ENCODE measurements at places on chromosomes 3 and 15.

DNA sequence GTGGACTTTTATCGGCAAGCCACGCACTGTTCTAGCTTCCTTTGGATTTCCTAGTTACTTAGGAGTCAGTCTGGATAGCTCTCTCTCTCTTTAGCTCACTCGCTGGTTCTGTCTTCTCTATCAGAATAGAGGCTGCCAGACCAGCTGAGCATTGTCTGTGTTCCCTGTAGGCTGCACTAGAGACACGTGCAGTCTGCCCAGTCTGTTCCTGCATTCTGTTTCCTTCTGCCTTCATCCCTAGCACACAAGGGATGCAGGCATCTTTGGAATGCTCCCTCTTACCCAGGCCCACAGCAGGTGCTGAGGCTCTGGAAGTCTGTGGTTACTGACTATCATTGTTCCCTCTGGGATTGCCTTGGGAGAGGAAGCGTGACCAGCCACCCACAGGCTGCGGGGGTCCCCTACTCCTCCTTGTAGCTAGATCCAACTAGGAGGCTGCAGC is 322.8 kb downstream of the ZNF621 start:
- H3K27ac ChIP-seq, result no peak overlapping the region
- no peaks in the 10 kb centered on the region for H3K36me3 ChIP-seq
- DNase-seq, result no peak
- no peaks in the 10 kb centered on the region for H3K4me1 ChIP-seq

DNA sequence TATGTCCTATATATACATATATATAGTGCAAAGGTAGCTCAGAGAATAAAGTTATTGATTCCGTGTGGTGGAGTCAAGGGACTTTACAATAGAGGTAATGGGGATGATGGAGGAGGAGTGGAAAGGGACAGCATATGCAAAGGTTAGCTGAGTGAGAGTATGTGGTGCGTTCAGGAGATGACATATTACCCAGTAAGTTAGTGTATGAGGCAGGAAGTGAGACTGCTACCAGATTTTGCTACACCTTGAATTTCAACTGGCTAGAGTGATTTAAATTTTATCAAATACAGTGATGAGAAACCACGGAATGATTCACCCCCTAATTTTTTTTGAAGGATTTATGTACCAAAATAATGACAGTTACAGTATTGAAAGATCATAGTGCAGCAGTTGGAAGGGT is 2.8 kb downstream of the ACTL6A start:
- no peak for DNase-seq
- H3K4me1 ChIP-seq, result peaks cover 24% of the 10 kb centered on the region
- H3K36me3 ChIP-seq, result peaks cover 8% of the 10 kb centered on the region

GRCh38 chr15:101650145-101650544 is 2.0 kb downstream of the TM2D3 start:
- H3K27me3 ChIP-seq, result no peaks in the 10 kb centered on the region
- peaks cover 30% of the 10 kb centered on the region for H3K4me1 ChIP-seq
- peaks cover 45% of the 10 kb centered on the region for H3K36me3 ChIP-seq
- no peak overlapping the region for H3K4me3 ChIP-seq
- no peak for DNase-seq

DNA sequence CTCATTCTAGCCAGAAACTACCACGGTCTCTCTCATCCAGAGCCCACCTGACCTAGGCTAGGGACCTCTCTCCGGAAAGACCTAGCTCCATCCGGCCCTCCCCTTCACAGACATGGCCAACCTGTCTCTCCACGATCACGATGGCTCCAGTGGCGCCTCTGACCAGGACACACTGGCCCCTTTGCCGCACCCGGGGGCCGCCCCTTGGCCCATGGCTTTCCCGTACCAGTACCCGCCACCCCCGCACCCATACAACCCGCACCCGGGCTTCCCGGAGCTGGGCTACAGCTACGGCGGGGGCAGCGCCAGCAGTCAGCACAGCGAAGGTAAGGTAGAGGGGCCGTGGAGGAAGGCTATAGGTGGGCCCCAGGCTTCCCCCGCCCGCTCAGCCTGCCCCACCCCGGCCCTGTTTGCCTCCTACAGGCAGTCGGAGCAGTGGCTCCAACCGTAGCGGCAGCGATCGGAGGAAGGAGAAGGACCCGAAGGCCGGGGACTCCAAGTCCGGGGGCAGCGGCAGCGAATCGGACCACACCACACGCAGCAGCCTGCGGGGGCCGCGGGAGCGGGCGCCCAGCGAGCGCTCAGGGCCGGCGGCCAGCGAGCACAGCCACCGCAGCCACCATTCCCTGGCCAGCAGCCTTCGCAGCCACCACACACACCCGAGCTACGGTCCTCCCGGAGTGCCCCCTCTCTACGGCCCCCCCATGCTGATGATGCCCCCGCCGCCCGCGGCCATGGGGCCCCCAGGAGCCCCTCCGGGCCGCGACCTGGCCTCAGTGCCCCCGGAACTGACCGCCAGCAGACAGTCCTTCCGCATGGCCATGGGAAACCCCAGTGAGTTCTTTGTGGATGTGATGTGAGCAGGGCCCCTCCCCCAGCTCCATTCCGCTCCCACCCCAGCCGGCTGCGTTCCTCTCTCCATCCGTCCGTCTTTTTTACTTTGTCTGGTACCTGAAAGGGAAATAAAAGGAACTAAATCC is 4.5 kb upstream of the AP2M1 start:
- no peaks in the 10 kb centered on the region for H3K27me3 ChIP-seq
- peaks cover 5% of the 10 kb centered on the region for H3K4me1 ChIP-seq
- peaks cover 72% of the 10 kb centered on the region for H3K36me3 ChIP-seq
- H3K27ac ChIP-seq, result no peak overlapping the region
- no peak for DNase-seq

DNA sequence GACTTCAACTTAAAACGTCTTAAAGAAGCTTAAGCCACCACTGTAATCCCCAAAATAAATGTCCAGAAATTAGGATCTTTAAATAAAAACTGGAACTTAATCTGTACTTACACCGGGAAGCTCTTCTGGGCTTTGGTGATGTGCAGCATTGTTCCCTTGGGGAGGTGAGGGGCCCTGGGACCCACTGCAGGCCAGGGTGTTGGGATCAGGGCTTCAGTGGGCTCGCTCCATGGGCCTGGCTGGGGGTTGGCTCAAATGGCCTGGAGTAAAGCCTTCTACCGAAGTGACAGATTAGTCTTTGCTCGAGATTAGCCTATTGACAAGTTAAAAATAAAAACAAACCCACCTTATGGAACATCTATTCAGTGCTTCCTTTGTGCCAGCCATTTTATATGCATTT is 6.1 kb upstream of the RNU6-1 start:
- no peaks in the 10 kb centered on the region for H3K36me3 ChIP-seq
- H3K27ac ChIP-seq, result no peak overlapping the region
- no peak overlapping the region for H3K4me3 ChIP-seq
- no peaks in the 10 kb centered on the region for H3K27me3 ChIP-seq
- H3K4me1 ChIP-seq, result peaks cover 7% of the 10 kb centered on the region

DNA sequence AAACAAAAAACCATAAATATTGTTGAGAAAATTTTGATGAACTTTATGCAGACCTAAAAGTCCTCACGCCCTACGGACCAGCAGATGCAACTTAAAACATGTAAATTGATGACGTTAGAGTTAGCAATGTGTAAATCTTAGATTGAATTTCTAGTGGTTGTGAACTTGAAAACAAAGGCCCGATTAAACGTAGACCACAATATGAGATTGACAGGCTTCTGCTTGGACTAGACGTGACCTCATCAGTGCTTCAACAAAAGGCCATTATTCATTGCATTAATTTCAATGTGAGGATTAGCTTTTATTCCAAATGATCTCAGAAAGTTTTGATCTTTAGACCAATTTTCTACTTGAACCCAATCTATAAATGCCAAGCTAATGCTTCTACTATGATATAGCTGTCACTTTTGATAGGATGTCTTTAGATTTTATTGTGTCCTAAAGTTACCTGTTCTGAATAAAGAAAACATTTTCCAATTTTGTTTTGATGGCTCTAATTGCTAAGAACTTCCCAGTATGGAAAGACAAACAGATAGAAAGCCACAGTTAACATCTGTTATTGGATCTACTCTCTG is 55.4 kb upstream of the SPPL2A start:
- H3K27me3 ChIP-seq, result no peaks in the 10 kb centered on the region
- no peak overlapping the region for H3K4me3 ChIP-seq
- no peak for DNase-seq
- no peaks in the 10 kb centered on the region for H3K36me3 ChIP-seq
- H3K27ac ChIP-seq, result no peak overlapping the region

DNA sequence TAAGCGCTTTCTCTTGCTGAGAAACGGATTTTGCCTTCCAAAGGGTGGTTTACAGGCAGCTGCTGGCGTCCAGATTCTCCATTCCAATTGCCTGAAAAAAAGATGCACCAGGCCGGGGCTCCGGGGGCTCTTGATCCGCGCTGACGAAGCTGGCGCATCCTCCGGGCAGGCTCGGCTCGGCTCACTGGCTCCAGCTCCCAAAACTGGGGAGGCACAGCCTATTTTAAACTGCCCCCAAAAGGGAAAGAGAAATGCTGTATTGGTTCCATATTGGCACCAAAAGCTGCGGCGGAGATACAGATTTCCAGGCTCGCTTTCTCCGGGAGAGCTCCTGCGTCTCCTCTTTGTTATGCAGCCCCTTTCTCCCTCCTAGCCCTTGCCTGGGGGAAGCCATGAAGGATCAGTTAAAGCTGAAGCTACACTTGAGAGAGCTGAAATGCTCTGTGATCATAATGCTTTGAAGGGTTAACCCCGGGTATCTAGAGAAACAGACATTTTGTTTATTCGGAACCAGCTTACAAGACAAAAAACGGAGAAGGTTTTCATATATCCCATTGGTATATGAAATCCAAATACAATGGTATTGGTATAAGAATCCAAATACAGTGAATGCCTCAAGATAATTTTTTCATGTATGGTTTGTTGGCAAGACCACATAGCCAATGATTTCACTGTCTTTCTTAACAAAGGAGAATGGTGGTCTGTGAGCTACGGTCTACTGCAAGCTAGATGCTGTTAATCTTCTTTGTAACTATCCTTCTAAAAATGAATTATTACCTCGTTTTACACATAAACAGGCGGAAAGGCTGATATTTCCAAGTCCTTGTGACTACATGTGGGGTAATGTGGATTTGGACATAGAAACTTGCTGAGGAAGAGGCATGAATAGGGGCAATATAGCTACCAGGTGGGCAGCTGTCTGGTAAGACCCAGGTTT is 693 bp downstream of the CD200 start:
- no peak for DNase-seq
- H3K36me3 ChIP-seq, result no peaks in the 10 kb centered on the region
- H3K27ac ChIP-seq, result peak overlapping the region; percentile 86
- H3K4me3 ChIP-seq, result peak overlapping the region; percentile 47
- H3K4me1 ChIP-seq, result peaks cover 18% of the 10 kb centered on the region

GRCh38 chr3:179147514-179147872 is 664 bp upstream of the PIK3CA start:
- DNase-seq, result no peak
- peaks cover 34% of the 10 kb centered on the region for H3K4me1 ChIP-seq
- H3K27me3 ChIP-seq, result no peaks in the 10 kb centered on the region
- H3K36me3 ChIP-seq, result no peaks in the 10 kb centered on the region
- peak overlapping the region; percentile 74 for H3K4me3 ChIP-seq

DNA sequence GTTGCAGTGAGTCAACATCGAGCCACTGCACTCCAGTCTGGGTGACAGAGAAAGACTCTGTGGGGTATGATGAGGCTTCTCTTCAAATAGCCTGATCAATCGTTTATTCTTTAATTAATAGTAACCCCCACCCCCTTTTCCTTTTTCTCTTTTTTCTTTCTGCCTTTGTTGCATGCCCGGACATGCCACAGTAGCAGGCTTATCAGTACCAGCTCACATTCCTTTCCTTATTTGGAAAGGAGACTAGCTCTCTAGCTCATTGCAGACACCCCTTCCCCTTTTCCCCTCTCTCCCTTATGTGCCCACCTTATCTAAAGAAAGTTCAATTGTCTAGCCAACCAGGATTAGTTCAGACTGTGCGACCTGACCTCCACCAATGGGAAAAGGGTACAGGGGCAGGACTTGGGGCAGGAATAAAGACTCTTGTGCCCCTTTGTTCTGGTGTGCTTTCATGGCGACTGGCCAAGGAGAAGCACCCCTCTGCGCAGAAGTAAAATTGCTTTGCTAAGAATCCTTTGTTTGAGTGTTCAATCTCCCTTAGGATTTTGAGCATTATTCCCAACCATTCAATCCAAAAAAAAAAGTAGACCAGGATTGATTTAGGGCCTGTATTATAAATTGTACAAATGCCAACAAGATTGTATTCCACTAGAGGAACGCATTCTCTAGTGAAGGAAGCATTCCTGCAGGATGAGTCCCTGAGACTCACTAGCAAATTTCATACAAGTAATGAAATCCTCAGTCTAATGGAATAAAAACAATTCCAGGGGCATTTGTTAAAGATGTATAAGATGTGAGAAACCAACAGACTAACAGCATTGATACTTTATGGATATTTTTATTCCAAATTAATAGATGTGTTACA is 95.8 kb upstream of the SNRPN start:
- no peaks in the 10 kb centered on the region for H3K4me1 ChIP-seq
- DNase-seq, result no peak
- no peak overlapping the region for H3K4me3 ChIP-seq
- no peak overlapping the region for H3K27ac ChIP-seq
- H3K36me3 ChIP-seq, result no peaks in the 10 kb centered on the region
- H3K27me3 ChIP-seq, result no peaks in the 10 kb centered on the region

DNA sequence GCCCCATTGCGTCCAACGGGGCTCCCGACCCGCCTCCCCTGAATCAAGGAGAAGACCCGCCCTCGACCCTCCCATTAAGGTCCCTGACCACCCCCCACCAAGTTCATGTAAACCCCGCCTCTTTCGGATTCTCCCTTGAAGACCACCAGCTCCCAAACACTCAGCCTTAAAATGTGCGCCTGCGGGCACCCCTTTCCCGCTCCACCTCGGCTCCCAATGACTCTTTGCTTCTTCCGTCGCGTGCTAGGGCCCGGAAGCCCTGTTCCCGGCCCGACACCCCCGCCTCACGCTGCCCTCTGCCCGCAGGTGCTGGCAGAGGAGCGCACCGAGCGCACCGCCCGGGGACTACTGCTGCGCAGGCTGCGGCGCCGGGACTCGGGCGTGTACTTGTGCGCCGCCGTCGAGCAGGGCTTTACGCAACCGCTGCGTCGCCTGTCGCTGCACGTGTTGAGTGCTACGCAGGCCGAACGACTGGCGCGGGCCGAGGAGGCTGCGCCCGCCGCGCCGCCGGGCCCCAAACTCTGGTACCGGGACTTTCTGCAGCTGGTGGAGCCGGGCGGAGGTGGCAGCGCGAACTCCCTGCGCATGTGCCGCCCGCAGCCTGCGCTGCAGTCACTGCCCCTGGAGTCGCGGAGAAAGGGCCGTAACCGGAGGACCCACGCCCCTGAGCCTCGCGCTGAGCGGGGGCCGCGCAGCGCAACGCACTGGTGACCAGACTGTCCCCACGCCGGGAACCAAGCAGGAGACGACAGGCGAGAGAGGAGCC is 2.7 kb upstream of the LSMEM2 start:
- peaks cover 35% of the 10 kb centered on the region for H3K4me1 ChIP-seq
- H3K27ac ChIP-seq, result no peak overlapping the region

Measured in vagina (tissue), 2 donors.